ENCODE measurements at places on chromosomes 1 and 21.

GRCh38 chr1:69504730-69505252 is 62.9 kb upstream of the LRRC7 start:
- DNase-seq = no peak

GRCh38 chr1:24383381-24383940 is 30.1 kb downstream of the STPG1 start:
- no peak for DNase-seq

- no peak for DNase-seq
Observed at GRCh38 chr1:236120721-236121153, 21.6 kb upstream of the GPR137B start.

GRCh38 chr1:86387916-86388627 is 8.1 kb downstream of the ODF2L start:
- no peak for DNase-seq

- no peak for DNase-seq
Observed at GRCh38 chr1:30033256-30034104, 689.9 kb downstream of the MATN1 start.

DNA sequence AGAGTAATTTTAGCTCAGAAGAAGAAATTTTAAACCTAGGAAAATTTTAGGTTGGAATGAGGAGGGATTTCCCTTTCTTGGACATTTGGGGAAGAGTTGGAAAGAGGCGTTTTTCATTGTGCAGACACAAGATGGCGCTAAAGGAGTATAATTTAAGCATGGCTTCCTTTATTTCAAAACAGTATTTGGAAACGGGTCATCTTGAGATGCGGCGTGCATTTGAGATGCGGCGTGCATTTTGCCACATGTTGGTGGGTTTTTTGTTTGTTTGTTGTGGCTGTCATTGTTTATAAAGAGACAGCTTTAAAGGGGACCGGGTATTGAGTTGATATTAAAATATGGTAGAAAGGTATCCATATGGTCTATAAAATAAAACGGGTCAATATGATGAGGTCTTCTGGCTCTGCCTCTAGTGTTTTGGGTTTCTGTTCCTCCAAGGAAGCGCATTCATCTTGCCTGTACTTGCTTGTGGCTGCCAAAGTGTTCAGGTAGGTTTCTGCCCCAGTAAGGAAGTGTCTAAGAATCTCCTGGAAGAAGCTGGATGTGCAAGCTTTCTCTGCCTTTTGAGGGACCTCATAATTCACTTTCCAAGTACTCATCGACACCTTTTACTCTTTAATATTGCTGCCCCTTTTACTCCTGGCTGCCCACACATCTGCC is 210.3 kb downstream of the SLC35F3 start:
- no peak for DNase-seq

- DNase-seq = no peak
Observed at GRCh38 chr1:219682788-219683187, 69.9 kb upstream of the ZC3H11B start.

- DNase-seq = no peak
Observed at GRCh38 chr1:64884261-64885040, 81.9 kb downstream of the JAK1 start.

- no peak for DNase-seq
Observed at GRCh38 chr1:156419854-156420204, 50.8 kb downstream of the RHBG start.

GRCh38 chr1:171389171-171389570 is 75.2 kb downstream of the FMO4 start:
- no peak for DNase-seq

- no peak for DNase-seq
Observed at GRCh38 chr1:50503515-50503914, 80.3 kb upstream of the DMRTA2 start.

GRCh38 chr1:47796626-47797025 is 200.6 kb downstream of the TRABD2B start:
- DNase-seq = no peak

DNA sequence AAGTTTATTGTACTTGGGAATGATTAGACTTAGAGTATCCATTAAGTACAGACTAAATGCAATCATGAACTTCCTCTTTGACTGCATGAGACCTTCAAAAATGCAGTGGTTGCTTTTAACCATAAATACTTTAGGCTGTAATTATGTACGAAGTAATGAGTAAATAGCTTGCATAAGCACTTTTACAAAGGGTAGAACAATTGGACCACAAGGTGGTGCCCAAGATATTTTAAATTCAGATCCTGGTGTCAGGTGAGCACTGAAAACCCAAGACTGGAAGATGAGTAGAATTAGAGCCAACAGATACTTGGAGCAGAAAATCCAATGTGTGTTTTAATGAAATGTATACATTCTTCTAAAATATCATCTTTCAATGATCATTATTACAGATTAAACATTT is 43.4 kb upstream of the RHOU start:
- no peak for DNase-seq

DNA sequence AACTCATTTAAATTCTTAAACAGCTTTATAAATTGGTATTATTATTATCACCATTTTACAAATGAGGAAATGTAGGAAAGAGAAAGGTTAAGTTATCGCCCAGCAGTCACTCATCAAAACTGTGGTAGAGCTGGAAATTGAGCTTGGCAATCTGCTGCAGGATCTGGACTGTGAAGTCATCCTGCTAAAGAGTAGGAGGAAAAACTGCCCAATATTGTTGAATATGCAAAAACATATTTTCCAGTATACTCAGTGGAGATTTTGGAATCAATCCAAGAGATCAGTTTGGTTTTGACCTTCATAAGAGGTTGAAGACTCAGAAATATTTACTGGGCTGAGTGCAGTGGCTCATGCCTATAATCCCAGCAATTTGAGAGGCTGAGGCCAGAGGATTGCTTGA is 16.9 kb upstream of the RC3H1 start:
- DNase-seq = no peak

GRCh38 chr1:62436039-62436465 is 797 bp upstream of the USP1 start:
- peak; percentile 94 for DNase-seq

- no peak for DNase-seq
Observed at GRCh38 chr21:44822484-44823178, 4.8 kb upstream of the SUMO3 start.

DNA sequence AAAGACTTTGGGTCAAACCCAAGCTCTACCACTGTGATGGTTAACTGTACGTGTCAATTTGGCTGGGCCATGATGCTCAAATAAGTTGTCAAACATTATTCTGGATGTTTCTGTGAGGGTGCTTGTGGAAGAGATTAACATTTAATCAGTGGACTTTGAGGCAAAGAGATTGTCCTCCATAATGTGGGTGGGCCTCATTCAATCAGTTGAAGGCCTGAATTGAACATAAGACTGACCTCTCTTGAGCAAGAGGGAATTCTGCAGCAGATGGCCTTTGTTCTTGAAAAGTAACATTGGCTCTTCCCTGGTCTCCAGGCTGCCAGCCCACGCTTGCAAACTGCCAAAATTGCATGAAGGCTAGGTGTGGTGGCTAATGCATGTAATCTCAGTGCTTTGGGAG is 94.5 kb upstream of the SPATA6 start:
- no peak for DNase-seq

DNA sequence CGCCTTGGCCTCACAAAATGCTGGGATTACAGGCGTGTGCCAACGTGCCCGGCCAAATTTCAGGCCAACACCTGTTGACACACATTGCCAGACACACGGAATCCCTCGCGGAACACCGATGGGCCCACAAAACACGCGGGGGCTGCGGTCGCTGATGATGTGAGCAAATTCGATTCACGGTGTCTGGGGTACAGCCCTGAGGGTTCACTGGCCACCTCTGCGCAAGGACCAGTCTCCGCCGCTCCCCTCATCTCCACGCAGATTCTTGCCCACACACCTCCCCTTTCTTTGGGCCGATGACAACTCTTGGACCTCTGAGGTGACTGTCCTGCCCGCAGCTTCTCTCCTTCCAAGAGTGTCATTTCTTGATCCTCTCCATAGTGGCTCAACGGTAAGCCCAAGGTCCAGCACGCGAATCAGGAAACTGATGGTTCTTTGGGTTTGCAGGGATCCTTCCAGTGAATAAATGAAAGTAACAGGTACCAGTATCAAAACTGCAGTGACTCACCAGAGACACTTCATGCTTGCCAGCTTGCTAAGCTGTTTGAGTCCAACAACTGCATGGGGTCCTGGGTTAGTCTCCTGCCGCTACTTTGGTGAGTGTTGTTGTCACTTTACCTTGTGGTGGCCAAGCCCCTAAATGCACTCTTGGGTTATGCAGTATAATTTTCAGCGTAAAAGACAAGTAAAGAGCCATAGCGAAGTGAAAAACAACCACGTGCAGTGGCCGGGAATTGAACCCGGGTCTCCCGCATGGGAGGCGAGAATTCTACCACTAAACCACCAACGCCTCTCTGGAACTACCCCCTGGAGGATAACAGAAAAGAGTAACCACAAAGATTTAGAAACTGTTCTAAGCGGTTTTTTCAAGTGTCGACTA is 11.0 kb upstream of the RNU1-3 start:
- no peak for DNase-seq
